Activated CD4-positive, alpha-beta T cell treated with anti-CD3 and anti-CD28 coated beads, Interleukin-2, amount 50 U/mL, for 4 hours (primary cell): ENCODE measurements at places on chromosomes 16 and 17.

DNA sequence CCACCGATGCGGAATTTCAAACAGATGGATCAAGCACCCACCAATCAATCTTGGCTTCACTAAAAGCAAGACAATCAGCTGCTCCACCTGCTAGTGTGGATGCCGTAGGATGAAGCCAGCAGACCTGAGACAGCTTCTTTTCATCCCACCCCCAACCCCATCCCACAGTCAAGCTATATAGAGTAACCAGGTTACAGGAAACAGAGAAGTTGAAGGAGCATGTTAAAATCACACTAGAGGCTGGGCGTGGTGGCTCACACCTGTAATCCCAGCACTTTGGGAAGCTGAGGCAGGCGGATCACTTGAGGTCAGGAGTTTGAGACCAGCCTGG is 37.7 kb downstream of the CMTM4 start:
- DNase-seq = no peak

- DNase-seq = no peak
Observed at GRCh38 chr17:40493697-40494096, 7.7 kb downstream of the TNS4 start.

- no peak for DNase-seq
Observed at GRCh38 chr16:53100889-53101288, 46.1 kb downstream of the CHD9 start.

DNA sequence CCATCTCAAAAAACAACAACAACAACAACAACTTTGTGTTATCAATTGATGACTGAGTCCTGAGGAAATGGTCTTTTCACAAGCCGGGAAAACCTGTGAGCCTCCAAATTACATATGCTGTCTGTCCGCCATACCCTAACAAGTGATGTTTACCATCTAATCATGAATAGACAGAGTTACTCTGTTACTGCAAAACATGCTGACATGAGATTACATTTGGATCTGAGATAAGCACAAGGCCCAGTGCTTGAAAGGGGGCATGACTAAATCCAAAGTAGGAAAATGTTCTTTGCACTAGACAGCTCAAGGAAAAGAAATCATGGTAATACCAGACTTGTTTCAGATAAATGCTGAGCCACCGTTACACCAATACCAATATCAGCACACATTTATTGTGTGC is 8.6 kb upstream of the ATXN1L start:
- DNase-seq = no peak

DNA sequence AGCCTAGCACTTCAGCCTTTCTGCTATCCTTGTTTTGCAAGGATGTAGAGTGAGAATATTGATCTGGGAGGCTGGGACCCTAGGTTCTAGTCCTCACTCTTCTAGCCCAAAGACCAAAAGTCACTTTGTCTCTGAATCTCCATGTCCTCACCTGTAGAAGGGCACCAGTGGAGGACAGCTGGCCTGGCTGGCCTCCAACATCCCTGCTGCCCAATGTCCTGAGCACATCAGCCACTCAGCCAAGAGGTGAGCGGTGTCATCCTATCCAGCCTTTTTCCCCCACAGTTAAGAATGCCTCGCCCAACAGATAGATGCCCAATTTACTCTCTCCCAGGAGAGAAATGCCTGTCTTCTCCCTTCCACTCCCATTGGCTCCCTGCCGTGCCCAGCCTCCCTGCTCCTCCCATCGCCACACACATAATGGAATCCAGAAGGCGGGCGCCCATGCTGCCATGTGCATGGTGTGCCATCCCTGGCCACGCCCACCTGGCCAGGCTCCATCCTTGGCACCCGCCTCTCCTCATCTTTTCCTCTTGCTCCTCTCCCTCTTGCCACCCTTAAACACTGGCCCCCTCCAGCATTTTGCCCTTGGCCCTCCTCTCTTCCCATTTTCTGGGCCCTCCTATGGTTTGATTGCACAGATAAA is 157.3 kb upstream of the SDK2 start:
- no peak for DNase-seq

- DNase-seq = no peak
Observed at GRCh38 chr16:88783391-88784073, 1.5 kb downstream of the PIEZO1 start.

- DNase-seq = no peak
Observed at GRCh38 chr17:69539274-69539673, 124.8 kb downstream of the MAP2K6 start.

DNA sequence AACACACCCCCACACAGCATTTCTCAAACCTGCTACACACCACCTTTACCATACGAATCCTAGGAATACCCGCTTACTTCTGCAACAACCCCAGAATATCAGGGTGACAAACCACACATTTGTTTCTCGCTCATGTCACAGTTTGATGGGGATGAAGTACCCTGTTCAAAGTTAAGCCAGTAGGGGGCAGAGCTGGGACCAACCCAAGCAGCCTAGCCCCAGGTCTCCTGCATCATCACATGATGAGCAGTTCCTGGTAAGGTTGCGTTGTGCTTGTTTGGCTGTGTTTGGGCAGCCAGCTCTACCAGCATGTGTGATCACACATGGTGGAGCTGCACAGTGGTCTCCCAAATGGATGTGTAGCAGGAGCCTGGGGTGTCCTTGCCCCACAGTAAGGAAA is 103.6 kb upstream of the C16orf82 start:
- DNase-seq = no peak

DNA sequence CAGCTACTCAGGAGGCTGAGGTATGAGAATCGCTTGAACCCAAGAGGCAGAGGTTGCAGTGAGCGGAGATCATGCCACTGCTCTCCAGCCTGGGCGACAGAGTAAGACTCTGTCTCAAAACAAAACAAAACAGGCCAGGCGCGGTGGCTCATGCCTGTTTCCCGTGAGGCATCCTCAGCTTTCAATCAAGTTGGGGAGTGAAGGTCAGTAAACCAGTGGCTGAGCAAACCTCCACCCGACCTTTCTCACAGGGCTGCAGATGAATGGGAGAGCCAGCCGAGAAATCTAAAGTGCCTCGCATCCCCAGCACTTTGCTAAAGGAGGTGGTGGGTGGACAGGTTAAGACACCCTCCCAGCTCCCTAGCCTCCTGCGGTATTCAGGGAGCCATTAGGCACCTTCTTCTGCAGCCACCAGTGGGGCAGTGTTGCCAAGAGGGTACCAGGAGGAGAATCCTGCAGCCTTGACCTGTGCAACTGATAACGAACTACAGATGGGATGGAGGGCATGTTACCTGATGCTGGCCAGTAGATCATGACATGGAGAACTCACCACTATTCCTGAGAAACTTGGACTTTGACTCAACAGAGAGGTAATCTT is 59.0 kb downstream of the KPNA2 start:
- DNase-seq = no peak

DNA sequence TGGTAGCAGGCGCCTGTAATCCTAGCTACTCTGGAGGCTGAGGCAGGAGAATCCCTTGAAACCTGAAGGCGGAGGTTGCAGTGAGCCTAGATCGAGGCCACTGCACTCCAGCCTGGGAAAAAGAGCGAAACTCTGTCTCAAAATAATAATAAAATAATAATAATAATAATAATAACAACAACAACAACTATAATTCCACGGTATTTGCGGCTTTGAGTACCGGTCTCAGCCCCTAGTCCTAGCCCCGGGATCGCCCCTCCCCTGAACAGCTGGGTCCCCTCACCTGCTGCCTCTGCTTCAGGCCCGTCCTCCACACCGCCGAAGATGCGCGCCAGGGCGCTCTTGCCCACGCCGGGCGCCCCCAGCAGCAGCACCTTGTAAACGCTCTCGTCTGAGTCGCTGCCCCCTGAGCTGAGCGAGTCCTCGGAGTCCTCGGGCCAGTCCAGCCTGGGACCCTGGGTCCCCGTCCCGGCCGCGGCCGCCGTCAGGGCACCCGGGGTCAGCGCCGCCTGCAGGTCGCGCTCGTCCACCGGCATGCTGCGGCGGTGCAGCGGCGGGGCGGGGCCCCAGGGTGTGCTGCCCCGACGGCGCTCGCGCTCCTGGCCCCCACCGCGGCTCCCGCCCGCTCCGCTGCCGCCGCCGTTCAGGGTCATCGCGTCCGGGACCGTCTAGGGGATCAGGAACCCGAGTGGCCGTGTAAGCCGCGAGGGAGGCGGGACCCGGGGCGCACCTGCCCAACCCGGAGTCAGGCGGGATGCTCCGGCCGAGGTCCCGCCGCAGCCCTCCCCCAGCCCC is 611 bp downstream of the RRAD start:
- DNase-seq = no peak

- no peak for DNase-seq
Observed at GRCh38 chr17:31490019-31490650, 98.7 kb downstream of the RAB11FIP4 start.
